ENCODE measurements at places on chromosomes 5 and 9.

GRCh38 chr5:18113721-18114120, 479.5 kb downstream of the TAF11L14 start:
- no peak for DNase-seq

DNA sequence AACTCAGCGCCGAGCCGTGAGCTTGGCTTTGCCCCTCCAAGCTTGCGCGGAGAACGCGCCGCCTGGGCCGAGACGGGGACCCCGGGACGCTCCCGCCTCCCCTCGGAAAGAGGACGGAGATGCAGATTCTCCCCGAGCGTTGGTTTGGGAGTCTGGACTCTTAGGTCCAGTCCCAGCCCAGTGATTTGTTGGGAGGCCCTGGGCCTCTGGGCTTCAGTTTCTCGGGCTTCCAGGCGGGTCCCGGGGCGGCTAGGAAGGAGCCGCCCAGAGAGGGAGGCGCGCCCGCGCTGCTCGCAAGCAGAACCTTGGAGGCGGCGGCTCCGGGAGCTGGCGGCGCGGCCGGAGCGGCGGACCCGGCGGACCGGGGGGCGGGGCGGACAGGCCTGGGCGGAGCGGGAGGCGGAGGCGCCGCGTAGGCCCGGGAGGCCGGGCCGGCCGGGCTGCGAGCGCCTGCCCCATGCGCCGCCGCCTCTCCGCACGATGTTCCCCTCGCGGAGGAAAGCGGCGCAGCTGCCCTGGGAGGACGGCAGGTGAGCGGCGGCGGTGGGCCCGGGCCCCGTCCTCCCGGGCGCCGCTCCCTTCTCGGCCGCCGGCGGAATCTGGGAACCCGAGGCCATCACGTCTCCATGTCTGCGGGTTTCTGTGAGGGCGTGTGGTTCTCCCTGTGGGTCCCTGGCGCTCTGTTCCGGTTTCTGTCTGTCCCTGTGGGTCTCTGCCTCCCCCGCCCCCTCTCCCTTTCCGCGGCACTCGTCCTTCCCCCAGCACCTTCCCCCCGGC, at the start of gene B4GALT7:
B4GALT7 (plus strand) TSS at position 402 of the 777 bp plus-strand sequence; CDS start at position 481, 79 bp downstream.
- DNase-seq = peak; percentile 21

DNA sequence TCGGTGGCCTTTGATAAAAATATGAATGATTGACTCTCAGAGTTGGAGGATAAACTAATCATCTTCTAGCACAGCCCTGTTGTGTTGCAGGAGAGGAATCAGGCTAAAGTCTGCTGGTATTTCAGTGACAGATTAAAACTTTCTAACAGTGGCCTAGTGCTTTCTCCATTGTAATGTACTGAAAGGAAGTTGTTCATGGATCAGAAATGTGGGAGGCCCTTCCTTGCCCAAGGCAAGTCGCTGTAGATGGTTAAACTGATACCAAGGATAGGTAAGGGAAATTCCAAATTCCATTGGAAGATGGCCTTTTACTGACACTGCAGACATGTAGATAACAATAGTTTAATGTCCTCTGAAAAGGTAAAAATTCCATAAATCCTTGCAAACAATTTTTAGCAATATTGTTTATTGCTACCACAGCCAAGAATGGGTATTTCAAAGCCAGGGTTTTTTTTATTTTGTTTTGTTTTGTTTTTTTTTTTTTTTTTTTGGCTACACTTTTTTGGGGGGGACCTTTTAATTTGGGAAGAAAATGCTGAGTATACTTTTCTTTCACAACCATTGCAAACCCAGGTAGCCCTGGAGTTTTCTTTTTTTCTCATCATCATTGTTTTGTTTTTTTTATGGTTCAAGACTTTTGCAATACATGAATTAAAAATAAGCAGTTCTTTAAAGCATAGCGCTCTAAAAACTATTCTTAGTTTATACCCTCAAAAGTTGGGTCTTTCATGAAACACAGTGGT, 35.5 kb downstream of the WDR36 start:
- no peak for DNase-seq

- DNase-seq = no peak
Measured at GRCh38 chr5:135539430-135540005, 3.8 kb upstream of the NEUROG1 start.

DNA sequence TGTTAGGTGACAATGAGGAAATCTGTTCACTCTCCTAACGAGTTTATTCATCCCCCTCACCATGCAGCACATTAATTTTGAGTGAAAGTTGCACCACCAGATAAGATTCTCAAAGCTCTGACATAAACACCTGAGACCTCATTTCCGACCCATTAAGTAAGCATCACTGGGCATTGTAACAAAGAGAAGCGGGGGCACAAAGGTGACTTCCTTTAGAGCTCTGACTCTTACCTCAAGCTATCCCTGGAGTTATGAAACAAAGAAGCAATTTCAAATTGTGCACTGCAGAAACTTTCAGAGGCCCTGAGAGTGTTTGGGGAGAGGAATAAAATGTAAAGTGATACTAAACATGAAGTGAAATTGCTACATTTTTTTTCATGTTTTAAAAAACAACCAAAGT, 29.5 kb downstream of the C5orf15 start:
- no peak for DNase-seq

GRCh38 chr9:1456301-1457024, 406.3 kb downstream of the DMRT2 start:
- DNase-seq = no peak

- no peak for DNase-seq
Measured at GRCh38 chr5:4205398-4205797, 609.8 kb downstream of the IRX1 start.

GRCh38 chr9:111953444-111953843, 56.8 kb downstream of the UGCG start:
- DNase-seq = no peak

GRCh38 chr5:157561110-157561509, 14.5 kb downstream of the ADAM19 start:
- no peak for DNase-seq

DNA sequence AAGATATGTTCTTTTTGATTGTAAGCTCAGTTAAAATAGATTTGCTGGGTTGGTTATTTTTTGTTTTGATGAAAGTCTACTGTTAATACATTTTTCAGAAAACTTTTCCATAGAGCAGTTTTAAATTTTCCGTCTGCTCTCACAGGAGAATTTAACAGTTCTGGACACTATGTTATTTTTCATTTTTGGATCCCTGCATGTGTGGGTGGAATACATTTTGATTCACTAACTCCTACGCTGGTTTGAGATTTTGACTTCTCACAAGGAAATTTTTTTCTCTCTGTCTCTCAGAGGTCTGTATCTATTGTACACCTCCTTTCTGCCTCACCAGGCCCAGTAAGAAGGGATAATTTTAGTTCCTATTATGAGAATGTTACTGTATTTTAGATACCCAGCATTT, 502.4 kb downstream of the CDH10 start:
- DNase-seq = no peak

- DNase-seq = no peak
Measured at GRCh38 chr5:158492136-158492535, 607.6 kb downstream of the EBF1 start.

GRCh38 chr9:1025131-1025530, 25.0 kb upstream of the DMRT2 start:
- DNase-seq = no peak

- no peak for DNase-seq
Measured at GRCh38 chr5:154206311-154206710, 15.8 kb downstream of the GALNT10 start.

Measured in cortex of kidney (tissue), 1 donor.